ENCODE measurements at places on chromosomes 5 and 9.

DNA sequence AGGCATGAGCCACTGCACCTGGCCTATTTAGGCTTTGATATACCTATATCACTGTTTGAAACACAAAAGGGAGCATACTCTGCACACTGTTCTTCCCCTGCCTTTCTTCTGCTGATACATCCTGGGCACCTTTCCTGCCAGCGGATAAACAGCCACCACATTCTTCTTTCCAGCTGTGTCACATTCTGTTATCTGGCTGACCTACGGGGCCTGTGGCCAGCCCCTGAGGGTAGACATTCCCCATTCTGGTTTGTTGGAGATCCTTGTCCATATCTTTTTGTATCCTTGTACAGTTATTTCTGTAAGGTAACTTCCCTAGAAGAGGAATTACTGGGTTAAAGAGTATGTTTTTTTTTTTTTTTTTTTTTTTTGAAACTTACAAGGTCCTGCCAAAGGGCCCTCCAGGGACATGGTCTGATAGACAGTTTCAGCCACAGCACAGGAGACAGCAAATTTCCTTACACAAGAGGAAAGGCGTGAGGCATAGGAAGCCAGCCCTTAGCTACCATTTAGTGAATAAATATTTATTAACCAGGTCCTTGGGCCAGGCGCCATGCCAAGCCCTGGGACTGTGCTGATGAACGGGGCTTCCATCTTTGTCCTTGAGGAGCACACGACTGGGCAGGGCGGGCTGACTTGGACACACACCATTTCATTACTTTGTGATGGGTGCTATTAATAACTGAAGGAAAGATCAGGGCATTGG lies 57.8 kb downstream of the ERGIC1 start:
- no peak for DNase-seq

- no peak for DNase-seq
These were observed 5.2 kb upstream of the FCN1 start for GRCh38 chr9:134922932-134923240.

DNA sequence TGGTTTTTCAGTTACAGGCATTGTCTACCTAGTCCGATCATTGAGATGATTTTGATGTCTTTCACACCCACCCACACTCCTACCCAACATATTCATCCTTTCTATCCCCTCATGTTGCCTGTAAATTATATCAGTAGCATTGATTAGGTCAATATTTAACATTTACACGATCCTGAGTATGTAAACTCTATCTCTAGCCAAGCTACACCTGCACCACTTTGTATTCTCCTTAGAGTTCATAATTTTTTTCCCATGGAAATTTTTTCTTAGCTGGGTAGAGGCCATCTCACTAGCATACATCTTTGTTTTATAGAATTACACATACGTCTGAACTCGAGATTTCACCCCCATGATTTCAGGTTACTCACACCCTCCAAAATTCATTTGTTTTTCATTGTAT lies 30.6 kb downstream of the GCNT4 start:
- no peak for DNase-seq

DNA sequence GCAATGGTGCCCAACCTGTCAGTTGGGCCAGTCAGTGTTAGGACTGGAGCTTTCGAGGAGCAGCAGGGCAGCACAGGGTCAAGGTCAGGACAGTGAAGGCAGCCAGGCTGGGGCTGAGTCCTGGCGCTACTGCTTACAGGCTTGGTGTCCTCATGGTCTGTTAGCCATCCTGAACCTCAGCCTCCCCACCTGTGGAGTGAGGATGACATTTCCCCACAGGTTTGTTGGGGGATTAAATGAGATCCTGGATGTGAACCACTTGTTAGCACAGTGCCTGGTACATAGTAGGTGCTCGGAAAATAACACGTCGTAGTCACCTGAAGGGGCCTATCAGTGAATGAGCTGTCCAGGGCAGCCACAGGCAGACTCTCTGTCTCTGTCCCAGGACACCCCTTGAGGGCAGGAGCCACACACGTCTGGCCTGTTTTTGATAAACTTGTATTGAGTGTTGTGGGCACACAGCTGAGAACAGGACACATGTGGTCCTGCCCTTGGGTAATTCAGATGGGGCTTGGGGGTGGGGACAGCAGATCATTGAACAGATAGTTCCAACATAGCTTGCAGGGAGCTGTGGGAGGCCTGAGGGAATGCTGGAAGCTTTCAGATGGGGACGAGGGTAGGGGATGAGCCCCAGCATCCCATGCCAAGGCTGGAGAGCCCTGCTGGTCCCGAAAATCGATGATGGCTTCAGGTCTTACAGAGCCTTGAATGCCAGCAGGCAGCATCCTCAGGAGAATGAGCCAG lies 69.3 kb downstream of the AMBP start:
- no peak for DNase-seq

DNA sequence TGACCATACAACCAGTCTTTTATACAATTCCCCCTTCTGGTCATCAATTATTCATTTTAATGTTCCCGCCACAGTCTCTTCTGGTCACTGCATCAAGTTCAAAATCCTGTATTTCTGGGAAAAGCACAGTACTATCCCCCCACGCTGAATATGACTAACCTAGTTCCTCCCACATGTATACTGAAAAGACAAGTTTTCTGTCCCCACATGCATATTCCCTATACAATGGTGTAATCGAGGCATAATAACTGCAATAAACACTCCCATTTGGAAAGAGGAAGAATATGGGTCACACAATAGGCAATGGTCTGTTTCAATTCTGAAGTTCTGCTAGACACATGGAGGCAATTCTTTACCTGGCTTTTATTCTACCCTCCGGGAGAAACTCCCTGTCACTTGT lies 344.9 kb downstream of the EFNA5 start:
- no peak for DNase-seq

GRCh38 chr9:88927510-88927909 lies 63.8 kb upstream of the S1PR3 start:
- no peak for DNase-seq

DNA sequence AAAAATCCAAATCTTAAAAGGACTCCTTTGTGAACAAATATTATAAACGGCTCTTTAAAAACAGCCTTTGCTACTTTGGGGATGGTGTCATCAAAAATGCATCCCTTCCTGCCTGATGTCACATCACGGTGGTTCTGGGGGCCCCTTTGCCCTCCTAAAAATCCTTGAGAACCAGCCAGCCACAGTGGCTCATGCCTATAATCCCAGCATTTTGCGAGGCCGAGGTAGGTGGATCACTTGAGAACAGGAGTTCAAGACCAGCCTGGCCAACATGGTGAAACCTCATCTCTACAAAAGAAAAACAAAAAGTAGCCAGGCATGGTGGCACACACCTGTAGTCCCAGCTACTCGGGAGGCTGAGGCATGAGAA lies 43.9 kb downstream of the FNBP1 start:
- DNase-seq: no peak

- no peak for DNase-seq
These were observed 199.5 kb upstream of the CLINT1 start for GRCh38 chr5:158058208-158059120.

DNA sequence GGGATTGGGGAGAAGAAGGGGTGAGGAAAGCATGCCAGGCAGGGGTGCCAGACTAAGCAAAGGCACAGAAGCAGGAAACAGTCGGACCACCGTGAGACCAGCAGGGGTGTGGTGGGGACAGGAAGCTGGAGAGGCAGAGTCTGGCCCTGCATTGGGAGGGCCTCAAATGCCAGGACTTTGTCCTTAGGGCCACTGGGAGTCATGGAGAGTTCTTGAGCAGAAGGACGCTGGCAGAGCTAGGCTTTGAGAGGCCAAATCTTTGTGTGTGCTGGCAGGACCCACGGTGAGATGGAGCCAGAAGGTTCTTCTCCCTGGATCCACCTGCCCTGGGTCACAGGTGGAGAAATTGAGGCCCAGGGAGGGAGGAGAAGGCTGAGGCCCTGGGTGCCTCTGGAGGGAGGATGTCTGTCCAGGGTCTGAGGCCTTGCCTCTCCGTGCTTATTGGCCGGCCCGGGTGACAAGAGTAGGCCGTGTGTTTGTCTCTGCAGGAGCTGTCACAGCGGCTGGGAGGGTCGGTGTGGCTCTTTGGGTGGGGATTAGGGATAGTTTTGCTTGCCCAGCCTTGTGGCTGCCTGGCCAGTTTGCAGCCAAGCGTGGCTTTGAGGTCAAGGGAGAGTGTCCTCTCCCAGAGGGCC lies 1.8 kb upstream of the ENG start:
- DNase-seq: no peak

GRCh38 chr5:61800450-61800849 lies 468.4 kb downstream of the ZSWIM6 start:
- DNase-seq: no peak

GRCh38 chr9:114250235-114250568 lies 72.7 kb upstream of the ORM1 start:
- no peak for DNase-seq

GRCh38 chr5:151108566-151108965 lies 27.7 kb upstream of the TNIP1 start:
- no peak for DNase-seq

GRCh38 chr5:138954257-138955012 lies 79.3 kb upstream of the LRRTM2 start:
- no peak for DNase-seq

DNA sequence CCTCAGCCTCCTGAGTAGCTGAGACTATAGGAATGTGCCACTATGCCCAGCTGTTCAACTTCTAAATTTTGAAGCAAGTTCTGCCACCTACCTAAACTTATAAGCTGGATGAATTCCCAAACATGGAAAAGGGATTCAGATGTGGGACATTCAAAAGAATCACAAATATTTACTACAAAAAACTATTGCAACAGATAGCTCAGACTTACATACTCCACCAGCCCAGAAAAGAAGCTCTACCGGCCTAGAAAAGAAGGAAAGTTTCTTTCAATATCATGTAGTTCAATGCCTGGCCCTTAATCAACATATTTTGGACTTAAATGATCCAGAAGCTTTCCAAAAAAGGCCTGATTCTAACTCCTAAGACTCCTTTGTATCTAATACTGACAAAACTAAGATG lies 23.8 kb downstream of the SH3RF2 start:
- DNase-seq: no peak

DNA sequence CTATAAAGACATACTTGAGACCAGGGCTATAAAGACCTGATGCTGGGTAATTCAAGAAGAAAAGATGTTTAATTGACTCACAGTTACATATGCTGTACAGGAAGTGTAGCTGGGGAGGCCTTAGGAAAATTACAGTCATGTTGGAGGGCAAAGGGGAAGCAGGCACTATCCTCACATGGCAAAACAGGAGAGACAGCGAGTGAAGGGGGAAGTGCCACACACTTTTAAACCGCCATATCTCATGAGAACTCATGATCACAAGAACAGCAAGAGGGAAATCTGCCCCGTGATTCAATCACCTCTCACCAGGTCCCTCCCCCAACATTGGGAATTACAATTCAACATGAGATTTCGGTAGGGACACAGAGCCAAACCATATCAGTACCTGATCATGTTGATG lies 89.9 kb upstream of the ADAMTSL1 start:
- DNase-seq: no peak

- DNase-seq: no peak
These were observed 58.7 kb downstream of the RXRA start for GRCh38 chr9:134384811-134385479.

- DNase-seq: no peak
These were observed 23.3 kb downstream of the TNFAIP8 start for GRCh38 chr5:119379096-119379495.

- no peak for DNase-seq
These were observed 33.1 kb upstream of the RAB14 start for GRCh38 chr9:121234832-121235161.

DNA sequence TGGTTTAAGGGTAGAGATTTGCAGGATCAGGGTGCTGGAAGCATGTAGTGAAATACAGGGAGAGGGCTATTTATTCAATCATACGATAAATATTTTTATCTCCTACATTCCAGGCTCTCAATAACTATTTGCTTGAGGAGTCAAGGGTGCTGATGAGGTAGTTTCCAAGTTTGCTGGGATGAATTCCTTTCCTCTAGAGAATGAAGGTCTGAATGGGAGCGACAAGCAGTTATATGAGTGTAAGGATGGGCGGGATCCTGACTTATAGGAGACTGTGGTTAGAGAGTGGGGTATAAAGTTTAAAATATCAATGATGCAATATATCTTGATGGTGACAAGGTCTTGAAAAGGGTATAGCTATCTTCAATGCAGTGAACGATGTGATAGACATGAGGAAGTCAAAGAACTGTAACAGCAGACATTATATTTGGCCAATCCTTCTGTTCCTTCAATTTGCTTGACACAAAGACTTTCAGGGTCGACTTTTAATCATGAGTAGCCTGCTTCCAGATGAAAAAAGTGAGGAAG lies 201.1 kb upstream of the HAPLN1 start:
- DNase-seq: no peak

DNA sequence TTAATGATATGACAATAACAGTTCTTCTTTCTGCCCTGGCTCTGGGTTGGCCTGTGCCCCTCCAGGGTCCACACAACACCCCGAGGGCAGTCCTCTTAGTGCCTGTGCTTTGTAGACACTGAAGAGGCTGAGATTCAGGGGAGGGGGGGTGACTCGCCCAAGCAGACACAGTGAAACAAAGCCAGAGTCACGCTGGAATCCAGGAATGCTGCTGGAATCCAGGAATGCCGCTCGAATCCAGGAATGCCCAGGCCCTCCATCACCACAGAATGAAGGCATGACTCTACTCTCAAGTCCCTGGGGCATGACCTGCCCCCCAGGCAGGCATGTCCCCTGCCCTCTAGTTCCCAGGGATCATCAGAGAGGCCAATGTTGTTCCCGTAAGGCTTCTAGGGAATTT lies 73.1 kb downstream of the LRSAM1 start:
- no peak for DNase-seq

DNA sequence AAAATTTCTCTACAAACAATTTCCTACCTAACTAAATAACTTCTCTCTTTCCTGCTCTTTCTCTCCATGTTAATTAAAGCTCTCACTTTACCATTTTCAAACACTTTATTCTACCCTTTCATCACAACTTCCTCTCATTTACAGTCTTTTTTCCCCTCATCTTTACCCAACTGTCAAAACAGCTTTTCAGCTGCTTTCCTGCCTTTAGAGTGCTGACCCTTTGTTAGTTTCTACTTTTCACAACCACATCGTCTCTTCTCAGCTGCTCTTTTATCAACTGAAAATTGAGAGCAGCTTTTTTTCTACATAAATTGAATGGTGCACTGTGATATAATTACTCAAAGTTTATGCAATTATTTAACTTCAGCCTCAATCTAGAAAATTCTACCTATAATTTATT lies 3.1 kb upstream of the HOMER1 start:
- no peak for DNase-seq

DNA sequence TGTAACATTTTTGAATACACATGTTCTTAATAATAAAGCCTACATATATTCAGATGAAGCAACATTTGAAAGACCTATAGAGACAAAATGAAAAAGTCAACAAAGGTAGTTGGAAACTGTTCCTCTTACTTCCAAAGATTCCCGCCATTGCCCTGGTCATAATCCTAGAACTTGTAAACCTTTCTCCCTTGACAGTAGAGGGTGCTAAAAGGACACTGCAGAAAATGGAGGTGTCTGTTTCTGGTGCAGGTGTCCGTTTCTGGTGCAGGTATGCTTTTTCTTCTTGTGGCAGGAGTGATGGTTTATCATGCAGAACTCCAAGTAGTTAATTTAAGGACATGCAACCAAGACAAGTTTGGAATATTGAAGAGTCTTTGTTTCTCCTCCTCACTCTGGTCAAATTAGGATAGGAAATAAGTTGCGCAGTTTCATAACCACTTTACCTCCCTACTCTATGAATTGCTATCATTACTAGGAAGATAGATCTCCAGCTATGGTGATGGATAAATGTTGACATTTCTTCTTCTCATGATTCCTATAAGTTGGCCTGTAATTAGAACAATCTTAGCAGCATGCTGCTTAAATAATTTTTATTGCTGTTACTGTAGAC lies 56.0 kb upstream of the FAM174A start:
- DNase-seq: no peak

- DNase-seq: no peak
These were observed 48.1 kb upstream of the SH3PXD2B start for GRCh38 chr5:172502410-172502809.

GRCh38 chr5:40904205-40904993 lies 4.9 kb upstream of the C7 start:
- DNase-seq: no peak

Measured in stimulated activated CD4-positive, alpha-beta T cell treated with anti-CD3 and anti-CD28 coated beads, Interleukin-1b, Interleukin-23, amount 100 ng/mL, for 4 hours (primary cell).